ENCODE measurements at places on chromosomes 5 and 9. TPM values are rescaled to one million over a fixed set of nuclear protein-coding genes. Genes with fewer than 3 reads are reported as not detected.

Gene LECT2
- total RNA-seq, result not detected

Gene PDCD1LG2
- 1.1 TPM for total RNA-seq

Gene MYOT
- not detected for total RNA-seq

Gene IFNA2
- not detected for total RNA-seq

Gene ZNF354C
- total RNA-seq, result 3.8 TPM

Gene LPAR1
- total RNA-seq, result 35.4 TPM

Gene MAST4
- total RNA-seq, result 11.1 TPM

Gene OLFM1
- total RNA-seq, result 1.2 TPM

Gene NRG2
- total RNA-seq, result 0.13 TPM

Gene FAM221B
- not detected for total RNA-seq

Gene RIGI
- total RNA-seq, result 3.8 TPM

Gene TAF1L
- total RNA-seq, result not detected

Gene GLRA1
- total RNA-seq, result not detected

Gene PCDHB12
- 2.4 TPM for total RNA-seq

Gene ZDHHC12
- 23.6 TPM for total RNA-seq

Gene IFNE
- total RNA-seq, result not detected

Gene TMEM252
- total RNA-seq, result not detected

Gene SMIM33
- total RNA-seq, result not detected

Gene NOL8
- total RNA-seq, result 39.7 TPM

Gene NCS1
- 56.6 TPM for total RNA-seq

Gene LAMC3
- 7.3 TPM for total RNA-seq

Gene DRD1
- total RNA-seq, result 0.35 TPM

Gene AFF4
- total RNA-seq, result 104 TPM

Gene OBP2B
- not detected for total RNA-seq

Gene TMEM215
- not detected for total RNA-seq

Gene SPINK14
- not detected for total RNA-seq

Gene CDX1
- total RNA-seq, result 0.57 TPM

Gene EFNA5
- 34.8 TPM for total RNA-seq

Gene PAPPA
- total RNA-seq, result 219 TPM

Gene WWC1
- 2.1 TPM for total RNA-seq
